Activated T-helper 1 cell treated with Interleukin-2 at 50 U/mL for 16 hours (primary cell): ENCODE measurements at places on chromosomes 4 and X.

- DNase-seq: no peak
These were observed 16.5 kb upstream of the STOX2 start for GRCh38 chr4:183888564-183888963.

GRCh38 chr4:91961504-91961903, 342.3 kb upstream of the GRID2 start:
- DNase-seq: no peak

GRCh38 chrX:48936429-48937053, 17.7 kb upstream of the PIM2 start:
- DNase-seq: no peak

GRCh38 chr4:47659342-47659741, 174.3 kb downstream of the ATP10D start:
- DNase-seq: no peak

DNA sequence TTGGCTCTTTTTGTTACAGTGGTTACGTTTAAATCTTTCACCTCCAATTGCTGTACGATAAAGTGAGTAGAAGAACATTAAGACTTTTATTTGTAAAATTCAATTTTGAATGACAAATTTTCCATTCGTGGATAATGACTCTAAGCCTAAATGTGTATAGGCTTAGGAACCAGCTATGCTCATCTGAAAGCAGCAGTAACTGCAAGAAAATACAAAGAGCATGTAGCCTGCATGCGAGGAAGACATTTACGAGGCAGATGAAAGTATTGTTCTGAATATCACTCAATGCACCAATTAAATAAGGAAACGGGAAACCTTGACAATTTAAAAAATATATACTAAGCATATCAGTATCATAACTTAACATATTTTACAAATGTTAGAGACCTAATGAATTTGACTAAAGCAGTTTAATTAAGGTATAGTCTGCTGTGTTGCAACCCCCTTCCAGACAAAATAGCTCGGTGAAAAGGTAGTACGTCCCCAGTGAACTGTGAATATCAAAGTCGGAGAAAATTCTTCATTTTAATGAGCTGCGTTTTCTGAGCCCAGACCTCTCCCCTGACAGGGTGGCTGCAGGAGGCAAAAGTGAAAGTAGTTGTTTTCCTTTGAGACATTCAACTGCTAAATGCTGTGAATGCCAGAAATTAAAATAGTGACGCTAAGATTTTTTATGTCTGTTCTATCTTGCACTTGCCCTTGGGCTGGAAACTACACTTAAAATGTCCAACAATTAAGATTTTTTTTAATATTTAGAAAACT, 1236.5 kb upstream of the TENM3 start:
- no peak for DNase-seq

DNA sequence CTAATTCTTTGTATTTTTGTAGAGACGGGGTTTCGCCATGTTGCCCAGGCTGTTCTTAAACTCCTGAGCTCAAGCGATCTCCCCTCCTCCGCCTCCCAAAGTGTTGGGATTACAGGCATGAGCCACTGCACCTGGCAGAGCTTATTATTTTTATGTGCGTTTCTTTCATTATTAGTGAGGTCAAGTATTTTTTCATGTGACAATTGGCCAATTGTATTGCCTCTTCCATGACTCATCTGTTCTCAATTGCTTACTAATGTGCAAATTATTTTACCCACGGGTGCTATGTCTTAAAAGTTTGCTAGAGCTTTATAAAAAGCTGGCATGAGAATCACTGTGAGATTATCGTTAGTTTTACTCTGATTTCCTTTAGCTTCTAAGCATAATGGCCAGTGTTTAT, 13.0 kb upstream of the ARX start:
- DNase-seq: no peak

DNA sequence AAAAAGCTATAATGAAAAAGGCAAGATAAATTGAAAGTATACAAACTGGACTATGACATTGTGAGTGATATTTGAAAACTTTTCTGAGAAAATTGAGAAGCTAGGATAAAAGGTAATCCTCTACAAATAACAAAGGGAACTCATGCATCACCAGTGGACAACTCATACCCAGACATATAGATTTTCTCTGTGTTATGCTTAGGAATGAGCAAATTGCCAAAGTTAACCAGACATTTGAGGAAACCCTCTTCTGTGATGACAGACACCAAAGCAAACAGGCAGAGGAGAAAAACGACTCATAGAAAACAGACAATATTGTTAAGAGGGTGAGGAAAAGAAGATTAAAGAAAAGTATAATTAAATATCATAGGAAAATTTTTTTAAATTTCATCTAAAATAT, 186.5 kb downstream of the MAB21L2 start:
- no peak for DNase-seq

DNA sequence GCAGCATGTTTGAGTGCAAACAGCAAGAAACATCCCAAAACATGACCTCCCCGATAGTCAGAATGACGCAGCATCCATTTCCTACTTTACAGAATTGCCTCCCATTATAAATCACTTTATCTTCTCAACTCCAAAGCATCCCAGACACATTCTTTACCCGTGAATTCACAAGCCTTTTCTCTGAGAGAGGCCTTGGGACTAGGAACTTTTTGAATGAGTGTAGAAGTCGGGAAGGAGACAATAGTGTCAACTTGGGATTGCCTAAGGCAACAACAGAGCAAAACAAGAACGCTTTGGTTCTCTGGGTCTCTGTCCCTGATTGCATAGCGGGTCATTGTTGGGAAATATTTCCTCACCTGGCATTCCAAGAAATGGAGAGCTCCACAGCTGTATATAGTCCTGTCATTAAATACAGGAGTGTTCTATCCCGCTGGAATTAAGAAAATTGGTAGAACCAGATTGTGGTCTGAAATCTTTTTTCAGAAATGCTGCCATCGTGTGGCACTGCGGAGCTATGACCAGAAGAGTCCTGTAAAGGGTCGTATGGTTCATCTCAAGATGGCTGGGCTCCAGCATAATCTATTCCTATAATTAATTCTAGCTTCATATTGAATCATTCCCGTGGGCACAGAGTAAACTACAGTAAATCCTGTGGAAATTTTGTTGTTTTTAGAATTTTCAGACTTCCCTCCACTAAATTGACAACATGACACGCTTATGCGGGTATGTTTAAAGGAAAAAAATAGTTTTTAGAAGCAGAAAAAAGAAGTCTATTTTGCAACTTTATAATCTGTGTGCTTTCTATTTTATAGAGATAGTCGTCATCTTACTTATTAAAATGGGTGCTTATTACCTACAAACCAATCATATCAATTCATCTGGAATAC, 2.0 kb upstream of the SPP1 start:
- no peak for DNase-seq

GRCh38 chr4:76377911-76378310, 43.0 kb downstream of the CCDC158 start:
- DNase-seq: peak; percentile 6

DNA sequence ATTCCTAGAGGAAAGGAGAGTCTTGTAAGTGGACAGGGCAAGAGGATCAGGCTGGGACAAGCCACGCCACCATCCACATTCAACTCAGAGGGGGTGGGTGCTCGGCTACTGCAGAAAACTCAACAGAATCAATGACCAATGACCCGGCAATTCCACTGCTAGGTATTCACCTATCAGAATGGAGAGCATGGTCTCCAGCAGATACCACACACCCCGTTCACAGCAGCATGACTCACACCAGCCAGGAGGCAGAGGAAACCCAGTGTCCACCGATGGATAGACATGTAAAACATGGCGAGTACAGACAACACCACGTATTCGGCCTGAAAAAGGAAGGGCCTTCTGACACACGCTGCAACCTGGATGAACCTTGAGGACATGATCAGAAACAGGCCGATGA, 175.9 kb downstream of the AFAP1 start:
- no peak for DNase-seq
